Lung (tissue), 17 donors: ENCODE measurements at places on chromosomes 12 and 14.

GRCh38 chr14:102403028-102403427 is 40.3 kb downstream of the TECPR2 start:
- no peak for DNase-seq

DNA sequence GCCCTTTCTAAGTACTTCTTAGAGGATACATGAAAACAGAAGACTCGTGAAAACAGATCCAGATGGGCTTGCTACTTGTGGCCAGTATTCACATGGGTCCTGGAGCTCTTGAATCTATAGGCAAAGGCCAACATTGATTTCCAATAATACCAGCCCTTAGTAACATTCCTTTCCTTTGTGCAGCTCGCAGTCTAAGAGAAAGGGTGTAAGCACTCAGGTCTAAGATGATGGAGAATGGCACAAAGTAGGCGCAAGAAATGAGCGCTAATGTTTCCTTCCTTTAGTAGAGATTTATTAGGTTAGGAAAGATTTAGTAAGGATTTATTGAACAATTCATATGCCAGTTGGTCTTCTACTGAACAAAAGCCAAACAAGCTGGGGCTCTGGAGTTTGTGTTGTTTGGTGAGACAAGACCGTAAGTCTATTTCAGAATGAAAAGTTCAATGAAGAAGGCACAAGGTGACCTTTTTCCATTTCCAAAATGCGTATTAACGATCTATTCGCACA is 525 bp downstream of the RNU6-8 start:
- DNase-seq, result no peak

DNA sequence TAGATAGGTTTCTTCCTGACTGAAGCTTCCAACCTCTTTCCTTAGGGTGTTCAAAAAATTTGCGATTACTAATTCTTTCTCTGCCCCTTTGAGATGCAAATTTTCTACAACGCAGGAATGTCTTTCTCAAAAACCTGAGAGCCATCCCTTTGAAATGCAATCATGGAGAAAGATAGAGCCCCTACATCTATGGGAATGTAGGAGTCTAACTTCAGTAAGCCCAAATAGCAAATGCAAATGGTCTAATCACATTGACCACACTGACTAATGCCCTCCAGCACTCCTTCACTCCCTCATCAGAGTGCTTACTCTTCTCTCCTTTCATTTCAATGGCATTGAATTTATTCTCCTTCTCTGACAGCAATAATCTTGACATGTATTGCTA is 107.1 kb downstream of the SLC6A15 start:
- no peak for DNase-seq

DNA sequence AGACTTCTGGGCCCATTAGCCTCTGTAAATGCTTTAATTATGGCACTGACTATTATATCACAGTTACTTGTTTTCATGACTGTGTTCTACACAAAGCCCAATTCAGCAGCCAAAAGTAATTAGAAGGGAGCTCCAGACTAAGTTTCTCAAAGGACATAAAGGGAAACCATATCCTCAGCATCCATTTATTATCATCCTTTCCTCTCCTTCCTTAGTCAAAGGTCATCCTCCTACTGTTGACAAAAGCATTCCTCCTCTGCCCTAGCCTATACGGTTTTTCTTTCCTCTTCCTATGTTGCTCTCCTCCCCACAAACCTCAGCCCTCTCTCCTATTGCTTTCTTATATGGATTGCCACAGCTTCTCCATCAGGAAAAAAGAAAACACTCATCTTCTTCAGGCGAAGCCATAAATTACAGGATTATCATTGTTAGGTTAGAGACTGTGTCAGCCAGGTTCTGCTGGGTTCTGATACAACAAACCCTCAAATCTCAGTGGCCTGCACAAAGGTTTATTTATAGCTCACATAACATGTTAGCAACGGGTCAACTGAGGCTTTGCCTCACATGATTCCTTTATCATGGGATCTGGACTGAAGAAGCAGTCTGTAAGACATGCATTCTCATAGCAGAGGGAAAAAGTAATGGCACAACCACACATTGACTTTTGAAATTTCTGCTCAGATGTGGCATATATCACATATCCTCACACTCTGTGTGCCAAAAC is 207.2 kb downstream of the SLC5A8 start:
- no peak for DNase-seq

GRCh38 chr12:123748661-123749060 is 13.4 kb upstream of the DNAH10 start:
- DNase-seq, result no peak

DNA sequence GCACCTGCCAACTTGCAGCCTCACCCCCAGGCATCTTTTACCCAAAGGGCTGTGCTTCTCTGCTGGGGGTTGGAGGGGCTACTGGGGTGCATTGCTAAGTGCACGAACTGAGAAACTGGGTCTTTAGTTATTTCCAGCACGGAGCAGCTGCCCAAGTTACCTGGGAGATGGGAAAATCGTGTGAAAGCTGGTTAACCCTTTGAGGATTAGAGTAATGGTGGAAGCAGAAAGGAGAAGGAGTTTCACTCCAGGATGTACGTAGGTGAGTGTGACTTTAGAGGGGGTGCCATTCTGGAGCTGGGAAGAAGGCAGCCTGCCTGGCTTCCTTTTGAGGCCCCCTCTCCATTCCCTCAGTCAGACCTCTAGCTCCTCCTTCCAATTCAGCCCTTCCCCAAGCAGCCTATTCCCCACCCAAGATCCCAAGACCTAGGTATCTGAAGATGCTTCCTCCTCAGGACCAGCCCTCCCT is 1.0 kb upstream of the ADCY6 start:
- peak; percentile 4 for DNase-seq

DNA sequence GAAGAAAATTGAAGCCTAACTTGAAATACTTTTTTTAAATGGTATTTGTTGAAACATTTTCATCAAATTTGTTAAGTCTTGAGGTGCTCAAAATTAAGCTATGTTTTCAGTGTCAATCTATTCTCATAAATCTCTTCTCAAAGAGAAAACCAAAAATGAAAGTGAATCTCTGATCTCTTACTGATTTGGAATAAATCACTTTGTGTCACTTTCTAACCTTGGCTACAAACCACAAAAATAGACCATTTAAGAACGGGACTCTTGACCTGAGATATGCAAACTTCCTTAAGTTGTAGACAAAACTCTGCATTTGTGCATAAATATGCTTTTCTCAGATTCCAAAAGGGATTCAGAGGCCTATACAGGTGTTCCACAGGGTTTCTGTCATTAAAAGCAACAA is 192.9 kb downstream of the SEC23A start:
- no peak for DNase-seq

GRCh38 chr14:45145214-45145613 is 9.5 kb downstream of the FANCM start:
- no peak for DNase-seq

DNA sequence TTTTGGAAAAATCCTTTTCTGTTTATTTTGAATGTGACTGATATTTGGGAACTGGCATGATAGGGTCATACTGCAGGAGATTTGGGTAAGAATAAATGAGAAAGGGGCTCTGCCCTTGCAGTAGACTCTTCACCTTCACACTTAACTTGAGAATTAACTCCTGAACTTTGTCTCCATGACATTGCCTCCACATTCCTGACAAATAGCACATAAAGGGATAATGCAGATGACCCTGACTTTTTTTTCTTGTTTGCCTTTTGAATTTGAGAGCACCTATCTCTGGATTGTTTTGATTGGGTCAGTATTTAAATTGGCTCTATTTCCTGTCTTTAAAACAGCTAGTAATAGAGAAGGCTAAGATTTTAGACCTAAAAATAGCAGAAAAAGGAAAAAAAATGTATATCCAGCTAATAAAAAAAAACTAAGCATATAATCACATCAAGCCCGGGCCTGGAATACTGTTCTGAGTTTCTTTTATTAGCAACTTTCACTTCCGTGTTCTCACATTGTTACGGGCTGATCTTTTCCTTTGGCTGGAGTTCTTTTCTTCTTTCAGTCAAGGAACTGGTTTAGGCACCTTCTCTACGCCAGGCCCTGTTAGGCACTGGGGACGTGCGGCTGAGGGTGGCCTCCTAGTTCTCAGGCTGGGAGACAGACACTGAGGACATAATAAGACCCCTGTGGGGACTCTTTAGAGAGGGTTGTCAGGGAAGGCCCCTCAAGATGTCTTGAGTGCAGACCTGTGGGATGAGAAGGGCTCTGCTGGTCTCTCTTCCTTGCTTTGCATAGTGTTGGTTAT is 53.1 kb upstream of the GNPNAT1 start:
- no peak for DNase-seq

DNA sequence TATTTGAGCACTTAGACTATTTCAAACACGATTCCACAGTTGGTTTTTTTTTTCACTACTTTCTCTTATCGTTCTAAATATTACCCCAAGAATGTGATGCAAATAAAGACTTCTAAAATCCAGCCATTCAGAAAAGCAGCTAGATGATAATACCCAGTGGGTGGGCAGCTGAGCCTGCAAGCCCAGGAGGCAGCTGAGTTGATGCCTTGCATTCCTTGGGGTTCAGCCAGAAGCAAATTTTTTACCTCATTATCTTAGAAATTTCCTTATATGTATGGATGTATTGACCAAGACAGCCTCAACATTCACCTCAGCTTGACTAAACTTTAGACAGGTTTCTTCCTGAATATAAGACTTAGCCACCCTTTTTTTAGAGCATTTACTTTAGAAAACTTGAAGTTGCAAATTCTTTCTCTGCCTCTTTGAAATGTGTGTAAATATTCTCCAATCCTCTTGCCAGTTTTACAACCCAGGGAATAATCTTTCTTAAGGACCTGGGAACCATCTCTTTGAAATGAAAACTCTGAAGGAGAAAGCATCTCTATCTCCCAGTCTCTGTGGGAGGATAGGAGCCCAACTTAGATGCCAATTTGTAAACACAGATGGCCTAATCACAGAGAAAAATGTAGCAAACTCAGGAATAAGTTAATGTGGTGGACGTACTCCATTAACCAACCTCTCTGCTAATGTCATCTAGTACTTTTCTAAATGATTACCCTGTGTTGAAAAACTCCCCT is 52.2 kb upstream of the ANP32D start:
- DNase-seq, result no peak

DNA sequence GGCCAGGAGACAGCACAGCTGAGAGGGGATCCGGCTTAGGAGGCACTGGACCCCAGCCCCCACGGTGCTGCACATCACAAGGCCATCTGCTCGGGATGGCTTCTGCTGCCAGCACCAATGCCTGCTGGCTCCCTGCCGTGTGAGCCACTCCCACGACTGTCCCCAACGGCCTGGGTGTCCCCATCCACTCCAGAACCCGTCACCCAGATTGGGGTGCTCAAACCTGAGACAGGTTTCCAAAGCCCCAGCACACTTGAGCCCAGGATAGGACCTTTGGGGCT is 102.4 kb downstream of the RFLNA start:
- no peak for DNase-seq

GRCh38 chr14:30864934-30865333 is 9.4 kb upstream of the COCH start:
- DNase-seq, result no peak

- no peak for DNase-seq
These were observed 9.7 kb upstream of the CCDC197 start for GRCh38 chr14:93987376-93987775.

GRCh38 chr12:131458931-131459772 is 251.7 kb upstream of the SFSWAP start:
- no peak for DNase-seq

- DNase-seq, result no peak
These were observed 115.5 kb upstream of the G2E3 start for GRCh38 chr14:30443368-30444007.

DNA sequence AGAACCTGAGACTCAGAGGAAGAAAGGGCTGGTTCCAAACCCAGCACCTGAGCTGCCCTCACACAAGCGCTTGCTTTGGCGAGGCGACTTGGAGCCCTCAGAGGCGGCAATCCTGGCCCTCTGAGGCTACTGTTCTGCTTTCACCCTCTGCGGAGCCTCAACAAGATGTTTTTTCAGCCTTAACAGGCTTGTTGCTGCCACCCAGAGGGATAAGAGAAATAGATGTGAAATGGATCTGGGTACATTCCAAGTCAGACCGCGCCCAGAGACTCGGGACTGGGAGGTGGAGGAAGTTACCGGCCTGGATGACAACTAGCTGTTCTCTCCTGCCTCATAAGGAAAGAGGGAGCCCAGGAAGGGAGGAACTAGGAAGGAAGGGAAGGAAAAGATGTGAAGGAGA is 89.6 kb downstream of the TTC7B start:
- peak; percentile 84 for DNase-seq

DNA sequence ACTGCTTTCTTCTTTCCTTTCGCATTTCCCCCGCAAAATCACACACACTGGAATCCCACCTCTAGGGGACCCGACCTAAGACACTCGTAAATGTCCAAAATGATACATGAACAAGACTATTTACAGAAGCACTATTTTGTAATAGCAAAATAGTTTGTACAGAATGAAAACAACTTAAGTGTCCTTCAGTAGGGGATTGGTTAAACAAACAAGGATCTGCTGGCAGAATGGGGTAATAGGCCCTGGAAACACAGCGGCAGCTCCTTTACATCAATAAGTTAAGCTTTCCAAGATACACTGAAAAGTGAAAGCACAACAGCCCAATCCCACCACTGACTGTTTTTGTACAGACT is 48.8 kb downstream of the LTBP2 start:
- DNase-seq, result peak; percentile 64
